ENCODE measurements at places on chromosomes 11 and 22. TPM values are rescaled to one million over a fixed set of nuclear protein-coding genes. Genes with fewer than 3 reads are reported as not detected.

Gene HTR3B
- not detected for total RNA-seq

Gene HEPHL1
- not detected for total RNA-seq

Gene PSMD13
- total RNA-seq: 99.5 TPM

Gene HYOU1
- 107 TPM for total RNA-seq
